Right cardiac atrium (tissue), 5 donors: ENCODE measurements at places on chromosomes 2 and 18. TPM values are rescaled to one million over a fixed set of nuclear protein-coding genes. Genes with fewer than 3 reads are reported as not detected.

PTPRN gene
- total RNA-seq, result 0.25 TPM

CROCC2 gene
- not detected for total RNA-seq

GRCh38 chr2:35741556-35741955 lies 614.0 kb upstream of the CRIM1 start:
- DNase-seq, result no peak

FAM161A gene
- total RNA-seq, result 1.7 TPM

DYSF gene
- total RNA-seq, result 49.4 TPM
